Activated CD4-positive, alpha-beta T cell treated with anti-CD3 and anti-CD28 coated beads, Interleukin-2, Interleukin-6, amounts not matched to agents 100 ng/mL and 50 ng/mL, durations not matched to agents 16 hours and 8 hours (primary cell): ENCODE measurements at places on chromosomes 4 and X.
A peak's percentile ranks its signal among the peaks of the same experiment; 100 is the strongest.

DNA sequence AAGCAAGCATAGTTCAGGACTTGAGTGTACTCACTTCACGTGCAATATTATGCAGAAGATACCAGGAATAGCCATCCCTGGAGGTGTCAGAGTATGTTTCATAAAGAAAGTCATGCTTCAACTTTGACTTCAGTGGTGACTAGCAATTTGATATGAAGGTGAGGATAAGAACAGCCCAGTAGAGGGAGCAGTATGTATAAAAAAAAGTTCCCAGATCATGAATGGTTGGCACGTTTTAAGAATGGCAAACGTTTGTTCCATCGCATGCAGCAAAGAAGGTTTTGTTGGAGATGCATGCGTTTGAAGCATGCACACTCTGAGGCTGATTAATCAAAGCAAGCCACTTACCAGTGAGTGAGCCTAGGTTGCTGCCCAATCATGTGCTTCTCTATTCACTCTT is 33.5 kb upstream of the SLITRK4 start:
- no peak for DNase-seq

GRCh38 chrX:154490021-154490413 is 412 bp downstream of the SLC10A3 start:
- peak; percentile 45 for DNase-seq

GRCh38 chr4:52877694-52878093 is 15.6 kb downstream of the RASL11B start:
- no peak for DNase-seq

GRCh38 chr4:78638337-78639172 is 87.0 kb downstream of the ANXA3 start:
- peak; percentile 24 for DNase-seq

DNA sequence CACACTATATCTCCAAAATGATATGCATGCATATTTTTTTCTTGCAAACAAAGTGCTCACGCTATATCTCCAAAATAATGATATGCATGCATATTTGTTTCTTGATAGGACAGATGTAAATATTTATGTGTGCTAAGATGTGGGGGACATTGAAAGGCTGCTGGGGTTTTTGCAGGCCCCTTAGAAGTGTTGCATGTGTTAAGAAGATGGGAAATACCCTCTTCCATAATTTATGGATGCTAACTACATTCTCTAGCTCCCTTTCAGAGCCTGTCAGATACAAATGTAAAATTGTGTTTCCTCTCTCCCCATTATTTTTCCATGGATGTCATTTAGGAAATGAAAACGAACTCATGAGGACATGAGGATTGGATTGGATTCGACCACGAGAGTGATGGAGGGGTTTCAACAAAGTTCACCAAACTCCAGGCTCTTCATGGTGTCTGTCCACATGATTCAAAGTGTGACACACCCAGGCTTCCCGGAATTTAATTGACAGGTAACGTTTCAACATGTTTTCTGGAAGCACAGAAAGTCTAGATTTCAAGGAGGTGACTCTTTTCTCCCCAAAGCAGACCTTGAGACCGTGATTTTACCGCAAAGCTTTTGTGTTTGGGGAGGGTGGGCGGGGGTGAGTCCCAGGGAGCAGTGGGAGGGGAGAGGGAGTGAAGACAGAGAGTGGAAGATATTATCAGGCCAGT is 94.4 kb upstream of the CD99 start:
- DNase-seq: no peak

GRCh38 chr4:183905593-183906488 is 734 bp downstream of the STOX2 start:
- peak; percentile 7 for DNase-seq

- no peak for DNase-seq
Measured at GRCh38 chr4:88879991-88880390, 177.0 kb downstream of the FAM13A start.
